ENCODE measurements at places on chromosomes 5 and 9.

DNA sequence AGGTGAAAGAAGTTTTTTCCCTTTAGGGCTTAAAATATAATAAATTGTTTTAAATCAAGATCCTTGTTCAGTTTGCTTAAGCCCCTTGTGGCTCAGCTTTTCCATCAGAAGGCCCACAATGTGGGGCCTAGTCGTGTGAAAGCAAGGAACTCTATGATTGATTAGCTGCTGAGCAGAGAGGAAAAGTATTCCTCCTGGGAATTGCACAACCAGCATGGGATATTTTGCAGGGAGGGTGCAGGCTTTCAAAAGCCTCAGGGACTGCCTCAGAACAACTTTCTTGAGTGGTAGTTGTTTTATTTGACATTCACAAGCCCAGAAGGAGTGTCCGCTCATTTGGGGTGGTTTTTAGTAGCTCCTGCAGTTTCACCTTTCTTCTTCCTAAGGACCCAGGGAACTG lies 19.8 kb downstream of the TTC23L start:
- H3K27ac ChIP-seq, result no peak overlapping the region
- peaks cover 2% of the 10 kb centered on the region for H3K27me3 ChIP-seq
- no peaks in the 10 kb centered on the region for H3K36me3 ChIP-seq
- no peak for DNase-seq
- H3K4me1 ChIP-seq, result peaks cover 9% of the 10 kb centered on the region
- no peak overlapping the region for H3K4me3 ChIP-seq

- H3K27ac ChIP-seq, result no peak overlapping the region
- H3K4me1 ChIP-seq, result peaks cover 6% of the 10 kb centered on the region
- DNase-seq, result no peak
- no peak overlapping the region for H3K4me3 ChIP-seq
Observed at GRCh38 chr9:136997830-136998234, 1.5 kb upstream of the CLIC3 start.

DNA sequence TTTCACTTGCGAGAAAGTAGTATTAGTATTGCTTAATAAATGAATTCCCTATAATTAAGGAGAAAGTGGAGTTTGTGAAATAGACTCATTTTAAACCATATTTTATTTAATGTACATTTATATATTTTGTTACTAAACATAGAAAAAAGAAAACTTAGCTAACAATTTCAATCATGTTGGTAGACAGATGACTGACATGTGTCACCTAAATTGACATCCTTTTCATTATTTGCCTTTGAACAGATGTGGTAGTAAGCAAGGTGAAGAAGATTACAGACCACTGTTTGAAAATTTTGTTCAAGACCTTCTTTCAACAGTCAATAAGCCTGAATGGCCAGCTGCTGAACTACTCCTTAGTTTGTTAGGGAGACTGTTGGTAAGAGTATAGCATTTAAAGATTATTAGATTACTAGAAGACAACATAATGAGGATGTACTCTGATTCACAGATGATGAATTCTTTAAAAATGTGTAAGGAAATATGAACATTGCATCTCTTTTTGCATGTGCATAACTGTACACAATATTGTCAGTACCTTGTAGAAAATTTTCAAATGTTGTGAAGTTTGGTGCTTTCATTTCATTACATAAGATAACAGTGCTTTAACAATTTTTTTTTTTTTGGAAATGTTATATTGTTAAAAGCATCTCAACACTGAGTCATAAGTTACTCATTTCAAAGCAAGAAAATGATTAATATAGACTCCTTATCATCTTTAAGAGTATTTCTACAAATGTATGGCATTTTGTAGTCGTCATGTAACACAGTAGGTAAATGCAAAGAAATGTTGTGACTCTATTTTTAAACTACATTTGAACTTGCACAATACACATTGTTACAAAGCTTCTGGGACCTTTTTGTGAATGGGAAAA lies 139.5 kb downstream of the NIPBL start:
- no peak overlapping the region for H3K27ac ChIP-seq
- H3K4me1 ChIP-seq, result no peaks in the 10 kb centered on the region
- DNase-seq, result no peak
- no peak overlapping the region for H3K4me3 ChIP-seq
- H3K36me3 ChIP-seq, result no peaks in the 10 kb centered on the region

DNA sequence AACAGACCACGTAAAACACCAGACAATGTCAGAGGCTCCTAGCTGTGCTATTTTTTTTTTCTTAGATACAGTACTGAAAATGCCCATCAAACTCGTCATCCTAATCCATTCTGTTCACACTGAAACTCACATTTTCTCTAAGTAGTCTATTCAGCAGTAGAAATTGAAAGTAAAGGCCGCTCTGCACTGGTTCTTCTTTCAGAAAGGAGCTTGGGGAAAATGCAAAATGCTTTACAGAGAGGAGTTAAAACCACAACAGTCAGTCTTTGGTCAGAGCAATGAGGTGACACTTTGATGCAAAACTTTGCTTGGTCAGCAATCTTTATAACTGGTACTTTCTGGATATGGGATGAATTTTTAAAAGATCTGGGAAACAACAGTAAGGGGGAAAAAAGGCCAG lies 43.8 kb upstream of the SUSD1 start:
- no peak for DNase-seq
- no peaks in the 10 kb centered on the region for H3K27me3 ChIP-seq
- no peak overlapping the region for H3K4me3 ChIP-seq
- no peak overlapping the region for H3K27ac ChIP-seq
- H3K4me1 ChIP-seq, result no peaks in the 10 kb centered on the region

DNA sequence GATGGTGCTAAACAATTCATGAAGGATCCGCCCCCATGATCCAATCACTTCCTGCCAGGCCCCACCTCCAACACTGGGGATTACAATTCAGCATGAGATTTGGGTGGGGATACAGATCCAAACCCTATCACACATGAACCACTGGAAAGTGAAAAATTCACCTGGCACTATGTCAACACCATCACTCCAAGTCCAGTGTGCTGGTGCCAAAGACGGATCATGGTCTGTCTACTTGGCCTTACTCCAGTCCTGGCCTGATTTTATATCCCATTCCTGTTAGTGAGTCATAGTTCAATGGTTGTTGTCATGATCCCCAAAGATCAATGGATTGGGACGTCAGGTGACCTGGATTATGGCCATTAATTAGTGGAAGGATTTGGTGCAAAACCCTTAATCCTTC lies 147.4 kb upstream of the RPS23 start:
- H3K4me1 ChIP-seq, result peaks cover 8% of the 10 kb centered on the region
- no peak overlapping the region for H3K27ac ChIP-seq
- H3K36me3 ChIP-seq, result no peaks in the 10 kb centered on the region

GRCh38 chr5:11683666-11684065 lies 220.6 kb downstream of the CTNND2 start:
- H3K4me3 ChIP-seq, result no peak overlapping the region
- no peak overlapping the region for H3K27ac ChIP-seq
- H3K36me3 ChIP-seq, result no peaks in the 10 kb centered on the region
- no peaks in the 10 kb centered on the region for H3K27me3 ChIP-seq
- H3K4me1 ChIP-seq, result no peaks in the 10 kb centered on the region

DNA sequence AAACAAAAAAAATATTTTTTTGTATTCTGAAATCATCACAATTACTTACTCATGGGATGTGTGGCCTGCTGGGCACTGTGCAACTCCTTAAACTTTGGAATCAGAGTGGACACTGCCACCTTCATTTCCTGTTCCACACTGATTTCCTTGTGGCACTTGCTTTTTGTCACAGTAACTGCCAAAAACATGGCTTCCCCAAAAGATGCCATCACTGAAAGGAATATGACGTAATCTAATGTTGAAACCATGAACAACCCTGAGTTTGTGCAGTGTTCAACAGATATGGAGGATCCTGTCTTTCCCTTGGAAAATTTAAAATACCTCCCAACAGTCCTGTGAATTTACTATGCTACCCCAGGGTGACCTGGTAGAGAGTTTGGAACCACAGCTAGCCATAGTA lies 12.6 kb upstream of the IL12B start:
- peaks cover 4% of the 10 kb centered on the region for H3K27me3 ChIP-seq
- H3K36me3 ChIP-seq, result peaks cover 5% of the 10 kb centered on the region
- no peaks in the 10 kb centered on the region for H3K4me1 ChIP-seq
- no peak for DNase-seq
- no peak overlapping the region for H3K4me3 ChIP-seq

DNA sequence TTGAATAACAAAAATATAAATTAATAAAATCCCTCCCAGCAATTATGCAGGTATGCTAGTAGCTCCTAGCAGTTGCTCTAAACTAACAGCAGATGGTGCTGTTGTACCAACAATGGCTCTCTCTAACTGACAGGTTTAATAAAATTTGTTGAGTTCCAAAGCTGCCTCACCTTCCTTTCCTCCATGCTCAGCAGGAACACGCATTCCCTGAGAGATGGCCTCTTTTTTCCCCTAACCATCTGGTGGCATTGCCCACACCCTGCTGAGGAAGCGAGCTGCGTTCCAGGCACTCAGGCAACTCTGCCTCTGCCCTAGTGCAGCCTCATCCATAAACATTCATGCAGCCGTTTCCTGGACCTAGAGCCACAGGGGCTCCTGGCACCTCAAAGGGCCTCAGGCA lies 106.2 kb downstream of the KLHL3 start:
- H3K27ac ChIP-seq, result no peak overlapping the region
- no peak overlapping the region for H3K4me3 ChIP-seq
- peaks cover 1% of the 10 kb centered on the region for H3K27me3 ChIP-seq

DNA sequence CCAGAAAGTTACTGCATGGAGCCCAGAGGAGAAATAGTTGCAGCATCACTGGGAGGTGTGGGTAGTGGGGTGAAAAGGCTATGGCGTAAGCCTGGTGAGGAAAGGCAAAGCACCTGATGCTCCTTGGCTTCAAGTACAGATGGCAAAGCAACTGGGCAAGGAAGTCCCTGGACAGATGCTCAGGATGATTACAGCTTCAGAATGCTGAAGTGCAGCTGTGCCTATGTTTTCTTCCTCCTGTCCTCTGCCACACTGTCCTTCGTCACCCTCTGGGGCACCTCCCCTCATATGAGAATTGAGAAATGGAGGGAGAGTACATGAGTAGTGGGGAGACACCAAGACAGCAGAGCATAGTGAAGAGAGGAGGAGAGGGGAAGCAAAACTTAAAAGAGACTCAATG lies 328.0 kb downstream of the PDE4D start:
- no peak for DNase-seq
- no peaks in the 10 kb centered on the region for H3K36me3 ChIP-seq
- H3K27ac ChIP-seq, result no peak overlapping the region
- H3K4me1 ChIP-seq, result peaks cover 11% of the 10 kb centered on the region
- no peak overlapping the region for H3K4me3 ChIP-seq

GRCh38 chr5:40490464-40491111 lies 189.1 kb upstream of the PTGER4 start:
- no peak overlapping the region for H3K27ac ChIP-seq
- H3K27me3 ChIP-seq, result no peaks in the 10 kb centered on the region
- no peaks in the 10 kb centered on the region for H3K4me1 ChIP-seq
- DNase-seq, result no peak
- H3K36me3 ChIP-seq, result no peaks in the 10 kb centered on the region

- no peak overlapping the region for H3K27ac ChIP-seq
- no peak overlapping the region for H3K4me3 ChIP-seq
- H3K27me3 ChIP-seq, result no peaks in the 10 kb centered on the region
- no peaks in the 10 kb centered on the region for H3K4me1 ChIP-seq
- no peaks in the 10 kb centered on the region for H3K36me3 ChIP-seq
Observed at GRCh38 chr9:115439641-115440040, 321.7 kb upstream of the TNC start.

DNA sequence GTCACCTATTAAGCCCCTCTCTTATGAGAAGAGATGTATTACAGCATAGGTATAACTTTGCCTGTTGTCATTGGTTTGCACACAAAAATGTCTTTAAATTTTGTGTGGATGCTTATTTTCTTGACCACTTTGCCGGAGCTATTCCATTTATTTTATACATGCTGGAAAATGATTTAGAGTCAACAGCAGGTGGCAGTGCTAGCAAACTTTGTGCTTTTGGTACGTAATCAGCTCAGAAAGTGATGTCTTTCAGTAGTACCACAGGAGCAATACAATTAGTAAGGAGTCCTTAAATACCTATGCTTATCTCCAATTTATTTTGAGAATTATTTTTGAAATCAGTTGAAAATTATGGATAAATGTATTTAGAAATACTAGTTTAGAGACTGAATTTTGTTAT lies 19.8 kb upstream of the NUDT12 start:
- H3K4me1 ChIP-seq, result peaks cover 2% of the 10 kb centered on the region
- no peaks in the 10 kb centered on the region for H3K36me3 ChIP-seq
- H3K27ac ChIP-seq, result no peak overlapping the region

GRCh38 chr5:135310328-135310989 lies 88.6 kb downstream of the MACROH2A1 start:
- H3K27me3 ChIP-seq, result peaks cover 3% of the 10 kb centered on the region
- H3K36me3 ChIP-seq, result no peaks in the 10 kb centered on the region

DNA sequence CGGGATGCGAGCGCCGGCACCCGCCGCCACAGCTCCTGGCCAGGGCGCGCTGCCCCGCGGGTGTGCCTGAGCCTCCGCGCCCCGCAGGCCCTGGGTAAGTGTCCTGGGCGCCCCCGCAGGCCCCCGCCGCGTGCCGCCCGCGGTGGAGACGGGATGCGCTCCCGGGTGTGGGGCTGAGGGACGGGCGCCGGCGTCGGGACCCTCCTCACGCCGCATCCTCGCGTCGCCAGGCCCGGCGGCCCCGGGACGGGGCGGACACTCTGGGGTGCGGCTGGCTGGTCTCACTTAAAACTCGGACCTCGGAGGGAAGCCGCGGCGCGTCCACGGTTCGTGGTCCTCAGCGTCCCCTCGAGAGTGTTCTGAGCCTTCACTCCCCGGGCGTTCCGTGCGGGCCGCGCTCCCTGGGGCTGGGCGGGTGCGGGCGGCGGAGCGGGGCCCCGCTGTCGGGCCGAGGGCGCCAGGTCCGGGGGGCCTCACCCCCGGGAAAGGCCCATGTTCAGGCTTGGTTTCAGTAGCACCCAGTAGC lies 275 bp downstream of the AHRR start:
- H3K27me3 ChIP-seq, result peaks cover 16% of the 10 kb centered on the region
- no peaks in the 10 kb centered on the region for H3K4me1 ChIP-seq
- no peak overlapping the region for H3K4me3 ChIP-seq
- no peaks in the 10 kb centered on the region for H3K36me3 ChIP-seq
- H3K27ac ChIP-seq, result no peak overlapping the region
- DNase-seq, result no peak

DNA sequence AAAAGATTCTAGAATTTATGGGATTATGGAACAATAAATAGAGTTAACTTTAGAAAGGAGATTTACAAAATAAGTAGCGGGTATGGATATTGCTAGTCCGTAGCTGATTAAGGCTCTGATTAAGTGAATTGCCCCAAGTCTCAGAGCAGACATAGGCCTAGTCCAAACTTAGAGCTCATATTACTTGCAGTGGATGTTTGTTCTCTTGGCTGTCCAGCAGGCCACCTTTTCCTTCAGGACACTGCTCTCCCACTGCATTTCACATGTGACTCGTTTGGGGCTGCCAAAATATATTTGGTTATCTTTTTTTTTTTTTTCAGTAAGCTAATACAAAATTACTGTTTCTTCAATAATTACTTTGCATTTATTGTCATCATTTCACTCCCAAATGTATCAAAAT lies 76.6 kb downstream of the ARRDC3 start:
- no peak for DNase-seq
- H3K4me3 ChIP-seq, result no peak overlapping the region
- peaks cover 5% of the 10 kb centered on the region for H3K36me3 ChIP-seq
- H3K27ac ChIP-seq, result no peak overlapping the region

GRCh38 chr5:58394339-58394738 lies 65.5 kb downstream of the PLK2 start:
- DNase-seq, result no peak
- H3K4me3 ChIP-seq, result no peak overlapping the region
- no peaks in the 10 kb centered on the region for H3K27me3 ChIP-seq
- H3K27ac ChIP-seq, result no peak overlapping the region
